Activated CD4-positive, alpha-beta T cell treated with anti-CD3 and anti-CD28 coated beads, Interleukin-2, Interleukin-6, amounts not matched to agents 100 ng/mL and 50 ng/mL, durations not matched to agents 16 hours and 8 hours (primary cell): ENCODE measurements at places on chromosomes 13 and 19.

- DNase-seq, result no peak
Observed at GRCh38 chr19:1009041-1009980, 9.1 kb downstream of the GRIN3B start.

DNA sequence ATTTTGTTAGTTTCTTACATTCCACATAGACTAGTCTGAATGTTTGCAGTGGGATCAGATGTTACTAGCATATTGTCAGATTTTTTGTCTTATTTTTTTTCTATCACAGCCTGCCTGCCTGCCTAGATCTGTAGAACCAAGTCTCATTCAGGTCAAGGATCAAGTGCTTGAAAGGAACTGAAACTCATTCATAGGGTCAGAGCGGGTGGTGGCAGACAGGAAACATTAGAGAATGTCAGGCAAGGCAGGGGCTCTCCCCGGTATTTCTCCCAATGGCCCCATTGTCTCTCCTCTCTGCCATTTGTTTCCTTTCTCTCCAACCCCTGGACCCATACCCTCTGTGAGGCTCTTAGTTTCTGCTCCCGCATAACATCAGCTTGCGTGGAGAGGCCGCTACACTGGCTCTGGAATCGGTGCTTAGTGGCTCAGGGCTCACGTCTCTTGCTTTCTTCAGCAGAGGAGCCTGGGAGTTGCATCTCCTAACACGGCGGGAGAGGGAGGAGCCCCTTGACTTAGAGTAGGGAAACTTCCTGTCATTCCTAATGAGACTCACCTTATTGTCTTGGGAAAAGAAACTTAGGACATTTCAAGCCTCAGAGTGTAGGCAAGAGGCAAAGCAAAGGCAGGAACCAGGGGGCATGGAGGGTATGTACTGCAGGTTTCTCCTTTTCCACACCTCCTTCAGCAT is 35.6 kb upstream of the SPATA13 start:
- DNase-seq, result peak; percentile 41

- DNase-seq, result no peak
Observed at GRCh38 chr13:49225223-49226042, 5.3 kb downstream of the MLNR start.

DNA sequence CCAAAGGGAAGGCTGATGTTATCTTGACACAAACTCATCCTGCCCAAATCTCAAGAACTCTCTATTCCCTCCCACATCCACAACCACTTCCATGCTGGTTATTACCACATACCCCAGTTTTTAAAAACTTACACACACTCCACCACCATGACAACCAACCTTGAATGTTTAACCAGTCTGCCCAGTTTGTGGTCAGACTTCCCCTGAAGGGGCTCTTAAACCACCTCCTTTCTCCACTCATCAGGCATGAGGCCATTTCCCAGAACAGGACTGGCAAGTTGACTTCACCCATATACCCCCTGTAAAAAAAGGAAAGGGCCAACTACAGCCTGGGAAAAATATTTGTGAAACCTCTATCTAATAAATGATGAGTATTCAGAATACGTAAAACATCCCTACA is 12.4 kb upstream of the ZSCAN4 start:
- DNase-seq, result no peak

- DNase-seq, result peak; percentile 62
Observed at GRCh38 chr13:113930671-113931637, 42.9 kb downstream of the C13orf46 start.

DNA sequence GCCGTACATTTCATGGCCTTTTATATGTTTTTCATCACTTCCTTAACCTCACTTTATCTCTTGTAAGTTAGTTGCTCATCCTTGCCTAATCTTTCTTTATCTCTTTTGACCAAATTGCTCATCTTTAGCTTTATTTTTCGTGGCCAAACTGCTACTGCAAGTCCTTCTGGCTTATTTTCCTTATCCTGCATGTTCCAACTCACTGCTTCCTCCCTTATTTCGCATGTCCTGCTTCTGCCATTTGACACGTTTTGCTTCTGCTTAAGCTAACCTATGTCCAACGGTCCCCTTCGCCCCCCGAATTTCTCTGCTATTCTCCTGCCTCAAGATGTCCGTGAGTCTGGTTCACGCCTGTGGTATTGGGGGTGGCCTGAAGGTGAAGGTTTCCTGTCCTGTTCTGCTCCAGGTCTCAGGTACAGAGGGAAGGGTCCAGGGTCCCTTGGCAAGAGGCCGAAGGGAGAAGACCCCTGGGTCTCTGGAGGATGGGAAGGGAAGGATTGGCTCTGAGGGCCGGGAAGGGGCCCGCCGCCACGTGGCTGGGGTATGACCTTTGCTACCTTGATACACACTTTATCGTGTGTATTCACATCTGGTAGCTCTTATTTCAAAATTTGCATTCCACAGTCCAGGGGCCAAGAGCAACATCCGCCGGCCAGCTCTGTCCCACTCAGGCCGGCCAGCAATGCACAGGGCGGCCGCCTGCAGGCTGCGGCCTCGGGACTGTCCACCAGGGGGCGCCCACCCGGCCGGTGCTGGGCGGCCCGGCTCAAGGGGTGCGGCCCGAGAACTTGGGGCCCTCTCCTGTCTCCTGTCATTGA is 2.9 kb upstream of the C19orf85 start:
- DNase-seq, result peak; percentile 79
